NCI-H1436 (cell line): ENCODE measurements at places on chromosomes 2 and 18.
A peak's percentile ranks its signal among the peaks of the same experiment; 100 is the strongest.

GRCh38 chr18:62438018-62438329 lies 84.9 kb upstream of the ZCCHC2 start:
- DNase-seq, result no peak

- DNase-seq, result no peak
These were observed 26.4 kb downstream of the ZNF516 start for GRCh38 chr18:76468345-76469304.

DNA sequence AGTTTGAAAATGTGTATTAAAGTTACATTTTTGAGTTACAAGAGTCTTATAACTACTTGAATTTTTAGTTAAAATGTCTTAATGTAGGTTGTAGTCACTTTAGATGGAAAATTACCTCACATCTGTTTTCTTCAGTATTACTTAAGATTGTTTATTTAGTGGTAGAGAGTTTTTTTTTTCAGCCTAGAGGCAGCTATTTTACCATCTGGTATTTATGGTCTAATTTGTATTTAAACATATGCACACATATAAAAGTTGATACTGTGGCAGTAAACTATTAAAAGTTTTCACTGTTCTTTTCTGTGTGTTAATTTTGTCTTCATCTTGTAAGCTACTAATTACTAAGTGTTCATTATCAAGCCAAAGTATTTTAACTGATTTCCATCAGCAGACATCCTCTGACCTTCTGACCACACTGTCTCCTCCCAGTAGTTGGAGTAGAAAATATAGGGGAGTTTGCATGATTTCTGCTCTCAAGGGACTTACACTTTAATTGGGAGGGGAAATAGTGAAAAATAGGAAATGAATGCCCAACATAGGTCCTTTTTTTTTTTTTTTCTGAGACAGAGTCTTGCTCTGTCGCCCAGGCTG lies 4.3 kb downstream of the PMAIP1 start:
- DNase-seq, result no peak

DNA sequence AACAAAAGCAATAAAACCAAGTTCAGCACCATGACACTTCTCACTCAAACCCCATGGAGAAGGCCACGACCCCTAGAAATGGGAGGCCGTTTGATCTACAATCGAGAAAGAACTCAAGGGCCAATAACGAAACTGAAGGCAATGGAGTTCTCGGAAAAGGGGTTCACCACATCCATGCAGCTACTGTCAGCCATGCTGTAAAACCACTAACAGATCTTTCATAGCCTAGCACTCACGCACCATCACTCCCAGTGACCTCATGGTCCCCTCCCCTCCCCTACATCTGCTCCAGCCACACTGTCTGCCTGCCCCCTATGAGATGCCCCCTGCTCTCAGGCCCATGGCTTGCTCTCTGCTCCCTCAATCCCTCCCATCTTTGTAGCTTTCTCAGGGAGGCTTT lies 135.3 kb downstream of the TMEM163 start:
- DNase-seq, result no peak

- DNase-seq, result no peak
These were observed 129.0 kb upstream of the REG3G start for GRCh38 chr2:78896536-78896935.

DNA sequence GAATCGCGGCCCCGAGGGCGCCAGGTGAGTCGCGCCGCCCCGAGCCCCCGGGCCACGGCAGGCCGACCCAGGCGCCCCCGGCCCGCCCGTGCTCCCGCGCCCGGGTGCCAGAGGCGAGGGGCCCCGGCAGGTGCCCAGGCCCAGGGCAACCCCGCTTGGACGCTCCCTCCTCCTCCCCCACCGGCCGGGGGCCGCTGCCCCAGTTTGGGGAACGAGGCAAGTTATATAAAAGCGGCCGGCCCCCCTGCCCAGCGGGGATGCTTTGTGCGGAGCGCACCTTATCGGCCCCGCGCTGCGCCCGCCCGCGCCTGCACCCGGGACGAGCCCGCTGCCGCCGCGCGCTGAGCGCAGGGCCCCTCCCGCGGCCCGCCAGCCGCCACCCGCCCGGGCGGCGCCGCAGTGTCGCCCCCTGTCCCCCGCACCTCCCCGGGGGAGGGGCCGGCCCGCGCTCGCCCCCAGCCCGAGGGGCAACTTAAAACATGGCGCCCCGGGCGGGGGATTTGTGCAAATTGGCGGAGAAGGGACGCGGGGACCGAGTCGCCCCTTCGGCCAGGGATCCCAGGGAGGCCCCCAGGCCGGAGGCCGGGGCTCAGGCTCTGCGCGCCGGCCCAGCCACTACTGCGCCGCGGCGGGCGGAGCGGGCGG lies 639 bp downstream of the EPB41L3 start:
- peak; percentile 22 for DNase-seq

- DNase-seq, result no peak
These were observed 17.1 kb downstream of the GATA6 start for GRCh38 chr18:22186484-22186971.

DNA sequence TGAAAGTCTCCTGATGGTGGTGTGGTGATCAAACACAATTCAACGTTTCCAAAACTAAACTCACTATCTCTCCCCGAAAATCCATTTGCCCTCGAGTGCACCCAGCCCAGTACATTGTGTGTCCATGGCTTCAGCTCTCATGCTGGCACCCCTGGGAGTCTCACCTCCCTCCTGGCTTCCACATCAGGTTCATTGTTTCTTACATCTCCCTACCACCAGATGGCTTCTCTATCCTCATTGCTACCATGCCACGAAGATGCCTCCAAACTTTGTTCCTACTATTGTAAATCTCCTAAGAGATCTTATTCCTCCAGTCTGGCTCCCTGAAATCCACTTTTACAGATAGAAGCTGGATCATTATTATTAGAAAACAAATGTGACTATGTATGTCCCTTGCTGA lies 197.0 kb downstream of the MYT1L start:
- DNase-seq, result no peak

DNA sequence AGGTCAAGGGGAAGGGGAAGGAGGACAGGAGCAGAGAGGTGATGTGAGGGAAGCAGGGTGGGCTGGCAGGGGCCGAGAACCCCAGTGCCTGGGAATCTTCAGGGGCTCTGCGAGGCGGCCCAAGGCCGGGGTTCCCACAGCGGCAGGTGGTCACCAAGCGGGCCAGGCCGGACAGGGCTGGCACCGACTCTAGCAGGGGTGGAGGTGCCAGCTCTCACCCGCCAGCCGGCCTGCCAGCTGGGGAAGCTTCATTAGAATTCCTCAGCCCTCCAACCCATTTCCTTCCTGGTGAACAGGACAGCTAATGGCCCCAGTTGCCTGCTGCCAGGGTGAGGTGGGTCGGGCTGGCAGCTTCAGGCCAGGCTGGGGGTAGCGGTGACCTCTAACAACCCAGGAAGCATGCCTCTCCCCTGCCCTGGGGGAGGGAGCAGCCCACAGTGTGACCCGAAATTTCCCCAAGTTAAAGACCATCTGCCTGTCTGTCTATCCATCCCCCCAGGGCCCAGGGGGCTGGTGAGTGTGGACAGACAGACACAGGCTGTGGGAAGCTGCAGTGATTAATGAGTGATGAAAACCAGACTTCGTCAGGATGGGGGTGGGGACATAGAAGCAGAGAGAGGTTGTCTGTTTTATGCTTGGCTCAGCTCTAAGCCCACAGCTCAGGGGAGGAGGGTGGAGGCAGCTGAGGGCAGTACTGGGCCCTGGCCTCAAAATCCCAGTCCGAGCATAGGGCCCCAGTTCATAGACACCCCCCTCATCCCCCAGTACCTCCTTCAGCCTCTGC lies 144.1 kb downstream of the ZFP36L2 start:
- no peak for DNase-seq

GRCh38 chr2:110707386-110707965 lies 24.9 kb upstream of the ACOXL start:
- DNase-seq, result no peak

DNA sequence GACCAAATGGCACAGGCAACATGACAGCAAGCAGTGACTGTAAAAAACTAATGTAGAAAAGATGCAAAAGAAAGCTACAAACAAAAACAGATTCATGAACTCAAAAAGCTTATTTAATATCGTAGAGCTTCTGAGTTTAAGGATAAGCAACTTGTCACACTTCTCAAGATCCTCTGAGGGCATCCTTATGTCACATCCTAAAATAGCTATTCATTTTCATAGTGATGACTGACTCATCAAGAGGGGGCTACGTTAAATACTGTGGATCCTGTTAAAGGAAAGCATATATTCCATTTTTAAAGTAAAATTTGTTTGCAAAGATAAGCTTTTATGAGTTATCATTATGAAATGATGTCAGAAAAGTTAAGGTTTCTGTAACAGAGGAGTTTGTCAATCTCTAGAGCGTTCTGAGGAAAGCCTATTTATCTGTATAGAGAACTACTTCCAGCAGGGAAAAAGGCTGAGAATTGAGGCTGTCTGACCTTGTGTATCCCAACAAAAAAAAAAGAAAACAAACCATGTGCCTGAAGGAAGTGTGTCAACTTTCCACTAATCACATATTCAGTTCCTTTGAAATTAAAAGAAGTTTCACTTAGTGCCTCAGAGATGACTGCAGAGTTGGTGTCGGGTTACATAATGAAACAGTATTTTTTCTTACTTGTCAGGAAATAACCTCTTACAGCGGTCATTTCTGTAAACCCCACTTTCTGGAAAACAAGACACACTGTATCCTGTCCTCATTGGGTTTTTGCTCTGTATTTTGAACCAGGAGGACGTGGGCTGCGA lies 115.5 kb downstream of the ESCO1 start:
- DNase-seq, result no peak

GRCh38 chr2:151040039-151040438 lies 221.6 kb downstream of the RBM43 start:
- no peak for DNase-seq

- peak; percentile 28 for DNase-seq
These were observed 1.5 kb upstream of the VSNL1 start for GRCh38 chr2:17538844-17539554.

GRCh38 chr18:56517196-56517595 lies 121.2 kb downstream of the TXNL1 start:
- DNase-seq, result no peak

- DNase-seq, result no peak
These were observed 130.0 kb downstream of the FMNL2 start for GRCh38 chr2:152464851-152465470.

DNA sequence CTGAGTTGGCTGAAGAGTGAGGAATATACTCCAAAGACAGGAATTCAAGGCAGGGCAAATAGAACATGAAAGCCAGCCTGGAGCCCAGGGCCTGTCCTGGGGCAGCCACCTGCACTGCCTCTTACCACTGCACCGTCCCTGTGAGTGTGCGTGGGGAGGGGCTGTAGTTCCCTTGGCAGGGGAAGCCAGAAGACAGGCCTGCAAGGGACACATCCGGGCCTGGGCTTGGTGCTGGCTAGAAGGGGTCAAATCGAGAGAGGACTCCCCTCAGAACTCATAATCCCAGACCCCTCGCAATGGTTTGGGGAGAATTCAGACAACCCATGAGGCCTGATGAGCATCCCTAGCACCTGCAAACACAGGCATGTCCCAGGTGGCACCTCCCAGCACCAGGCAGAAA lies 87.0 kb downstream of the HDAC4 start:
- no peak for DNase-seq

- DNase-seq, result no peak
These were observed 97.1 kb downstream of the COL5A2 start for GRCh38 chr2:189082376-189082975.

DNA sequence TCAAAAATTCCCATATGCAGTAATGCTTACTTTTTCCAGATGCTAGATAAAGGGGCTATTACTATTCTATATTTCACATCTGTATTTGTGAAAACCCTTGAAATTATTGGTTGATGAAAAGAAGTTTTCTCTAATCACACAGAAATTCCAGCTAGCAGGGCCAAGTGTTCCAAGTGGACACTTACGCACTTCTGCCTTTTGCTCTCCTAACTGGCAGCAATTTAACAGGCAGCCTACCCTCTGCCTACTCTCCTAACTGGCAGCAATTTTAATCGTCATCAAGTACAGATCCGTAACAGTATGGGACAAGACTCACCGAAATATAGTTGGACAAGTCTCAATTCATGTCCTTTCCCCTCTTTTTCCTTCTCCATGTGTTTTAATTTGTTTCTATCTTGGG lies 12.0 kb downstream of the LRRC30 start:
- DNase-seq, result no peak

- no peak for DNase-seq
These were observed 1775.5 kb upstream of the CELF4 start for GRCh38 chr18:39341129-39341528.

- DNase-seq, result no peak
These were observed 422.7 kb downstream of the FBXO15 start for GRCh38 chr18:73724958-73725357.

DNA sequence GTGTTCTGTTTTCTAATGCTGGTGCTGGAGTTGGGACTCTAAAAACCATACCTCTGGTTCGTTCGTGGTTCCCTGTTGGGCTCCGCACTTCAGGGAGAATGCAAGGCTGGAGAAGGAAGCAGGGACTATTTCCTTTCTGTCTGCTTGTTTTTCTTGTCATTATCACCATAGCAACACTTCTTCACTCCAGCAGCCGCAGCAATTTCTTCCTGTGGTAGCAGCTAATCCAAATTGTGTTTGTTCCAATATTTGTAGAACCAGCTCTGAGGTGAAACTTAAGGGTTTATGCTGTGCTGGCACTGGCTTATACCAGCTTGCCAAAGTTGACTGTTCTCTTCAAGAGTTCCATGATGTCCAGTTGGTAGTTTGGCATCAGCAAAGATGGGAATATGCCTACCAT lies 301.4 kb upstream of the SYT4 start:
- peak; percentile 29 for DNase-seq

- no peak for DNase-seq
These were observed 7.3 kb upstream of the DUSP2 start for GRCh38 chr2:96152304-96153161.

GRCh38 chr2:122070241-122070731 lies 314.8 kb downstream of the TSN start:
- DNase-seq, result no peak

- DNase-seq, result no peak
These were observed 54.3 kb upstream of the PKDCC start for GRCh38 chr2:41993435-41993925.

DNA sequence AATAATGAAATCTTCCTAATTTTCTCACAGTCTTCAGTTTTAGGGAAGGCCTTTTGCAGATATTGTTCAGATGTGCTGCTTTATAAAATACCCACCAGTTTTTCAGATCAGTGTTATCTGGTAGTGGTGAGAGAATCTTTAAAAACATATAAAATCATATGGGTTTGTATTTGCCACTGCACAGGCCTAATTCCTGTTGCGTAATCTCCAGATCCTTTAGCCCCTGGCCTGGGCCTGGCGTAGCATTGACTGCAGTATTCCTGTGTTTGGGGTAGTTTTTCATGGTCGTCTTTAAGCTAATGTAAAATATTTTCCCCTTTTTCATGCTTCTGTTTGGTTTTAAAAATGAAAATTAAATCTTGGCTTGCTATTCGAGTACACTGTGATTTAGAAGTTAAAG lies 43.2 kb downstream of the TSHZ1 start:
- no peak for DNase-seq

- no peak for DNase-seq
These were observed 20.6 kb downstream of the PAIP2B start for GRCh38 chr2:71206271-71206670.

DNA sequence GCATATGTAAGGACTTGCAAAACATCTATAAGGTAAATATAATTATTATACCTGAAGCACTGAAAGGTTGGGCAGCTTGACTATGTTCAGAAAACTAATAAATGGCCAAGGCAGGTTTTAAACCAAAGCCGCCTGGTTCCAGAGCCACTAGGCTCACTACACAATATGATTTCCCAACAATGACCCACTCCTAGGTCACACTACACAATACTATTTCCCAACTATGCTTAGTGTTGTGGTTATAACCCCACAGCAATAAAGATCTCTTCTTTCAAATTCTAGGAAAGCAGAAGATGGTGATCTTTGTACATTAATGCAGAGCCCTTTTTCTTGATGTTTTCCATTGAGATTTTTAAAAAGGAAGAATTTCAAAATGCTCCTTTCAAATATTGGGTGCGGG lies 180.4 kb downstream of the CYRIA start:
- DNase-seq, result no peak
